Activated T-cell treated with anti-CD3 and anti-CD28 coated beads for 4 hours (primary cell): ENCODE measurements at places on chromosomes 11 and 22.

DNA sequence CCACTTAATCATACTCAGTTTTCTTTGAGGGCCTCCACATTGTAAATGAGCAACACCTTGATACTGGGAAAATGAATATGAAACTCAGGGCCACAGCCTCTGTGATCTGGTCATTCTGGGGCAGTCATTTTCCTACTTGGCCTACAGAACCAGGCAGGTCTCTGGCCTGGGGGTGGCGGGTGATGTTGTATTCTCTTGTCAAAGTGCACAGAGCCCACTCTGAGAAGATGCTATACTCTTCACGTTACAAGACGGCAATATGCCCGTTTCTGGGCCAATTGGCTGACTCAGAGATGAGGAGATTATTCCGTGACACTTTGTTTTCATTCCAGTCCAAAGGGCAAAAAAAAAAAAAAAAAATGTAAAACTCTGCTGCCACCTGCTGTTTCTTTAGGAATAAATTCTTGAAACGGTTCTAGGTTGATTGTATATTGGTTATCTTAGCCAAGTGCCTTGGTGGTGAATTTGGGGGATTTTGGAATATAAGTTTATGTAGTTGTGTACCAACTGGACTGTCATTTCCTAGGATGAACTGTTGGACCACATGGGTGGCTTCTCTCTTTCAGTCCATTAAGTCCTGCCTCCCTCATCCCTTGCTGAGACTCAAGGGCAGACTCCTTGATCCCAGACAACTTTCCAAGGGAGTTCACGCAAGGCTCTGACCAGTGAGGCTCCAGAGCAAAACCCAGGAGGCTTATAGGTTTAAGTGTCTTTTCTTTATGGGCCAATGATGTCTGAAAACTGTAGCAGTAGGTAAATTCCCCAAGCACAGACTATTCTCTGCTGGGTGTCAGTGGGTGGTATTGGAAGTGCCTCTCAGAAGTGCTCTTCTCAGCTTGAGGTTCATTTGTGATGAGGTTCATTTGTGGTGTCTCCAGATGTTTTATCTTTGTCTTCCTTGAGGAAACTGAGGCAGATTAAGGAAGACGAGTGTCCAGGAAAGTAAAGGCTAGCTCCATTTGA is 18.2 kb downstream of the ADM start:
- DNase-seq, result peak; percentile 58

GRCh38 chr11:79266396-79266795 is 174.4 kb downstream of the TENM4 start:
- DNase-seq, result no peak

GRCh38 chr11:92916299-92916698 is 53.2 kb upstream of the MTNR1B start:
- DNase-seq, result no peak

DNA sequence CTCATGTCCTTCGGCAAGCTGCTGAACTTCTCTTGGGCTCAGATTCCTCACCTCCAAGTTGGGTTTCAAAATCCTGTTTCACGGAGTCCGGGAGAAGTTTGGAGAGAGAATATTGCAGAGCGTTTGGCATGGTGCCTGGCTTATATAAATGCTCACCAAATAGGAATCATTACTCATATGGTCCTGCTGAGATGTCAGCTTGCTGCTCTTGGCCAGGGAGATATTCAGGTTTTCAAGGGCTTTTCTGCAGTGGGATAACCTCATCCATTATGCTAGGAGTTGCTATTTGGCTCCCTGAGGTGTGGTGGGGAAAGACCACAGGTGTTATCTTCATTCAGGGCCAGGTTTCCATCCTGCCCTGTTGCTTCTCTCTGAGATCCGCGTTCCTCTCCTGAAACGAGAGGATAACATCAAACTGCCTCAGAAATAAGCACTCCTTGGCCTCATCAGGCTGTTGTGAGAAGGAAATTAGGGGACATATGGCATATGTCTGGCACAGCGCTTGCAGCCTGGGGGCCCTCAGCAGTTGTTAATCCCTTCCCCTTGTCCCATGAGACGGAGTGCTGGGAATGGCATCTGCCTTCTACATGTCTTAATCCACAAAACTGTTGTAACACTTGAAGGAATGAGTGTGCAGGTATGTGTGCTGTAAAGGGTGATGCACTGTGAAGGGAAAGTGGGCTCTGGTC is 29.9 kb upstream of the ACER3 start:
- no peak for DNase-seq

- DNase-seq, result no peak
Observed at GRCh38 chr11:76119779-76120178, 86.5 kb downstream of the WNT11 start.

DNA sequence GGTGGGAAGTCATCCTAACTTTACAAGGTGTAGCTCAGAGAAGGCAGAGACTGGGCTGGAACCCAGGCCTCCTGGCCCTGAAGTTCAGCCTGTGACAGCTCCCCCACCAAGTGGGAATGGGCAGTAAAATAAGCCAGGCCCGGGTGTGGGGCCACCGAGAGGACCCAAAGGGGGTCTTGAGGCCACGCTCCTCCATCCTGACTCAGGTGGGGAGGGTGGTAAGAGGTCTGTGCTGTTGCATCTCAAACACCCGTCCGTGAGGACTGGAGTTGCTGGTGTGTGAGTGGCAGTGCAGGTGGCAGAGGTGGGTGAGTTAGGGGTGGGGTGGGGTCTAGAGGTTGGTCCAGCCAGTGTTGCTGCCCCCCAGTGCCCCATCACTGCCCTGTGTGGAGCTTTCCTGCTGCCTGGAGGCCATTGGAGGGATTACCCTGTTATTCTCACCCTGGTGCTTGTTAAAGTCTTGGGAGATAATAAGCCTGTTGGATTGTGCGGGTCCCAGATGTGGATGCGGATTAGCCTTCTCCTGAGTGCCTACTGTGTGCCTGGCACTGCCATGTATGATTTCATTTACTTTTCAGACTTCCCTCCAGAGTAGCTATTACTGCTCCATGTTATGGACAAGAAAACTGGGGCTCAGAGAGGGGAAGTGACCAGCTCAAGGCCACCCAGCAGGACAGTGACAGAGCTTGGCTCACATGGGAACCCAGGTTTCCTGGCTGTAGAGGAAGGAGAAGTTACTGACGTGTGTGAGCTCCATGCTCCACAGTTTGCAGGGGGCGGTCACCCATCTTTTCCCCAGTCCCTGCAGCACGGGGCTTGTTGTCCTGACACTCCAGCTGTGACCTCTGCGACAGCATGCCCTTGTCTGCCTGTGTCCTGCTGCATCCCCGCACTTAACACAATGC is 12.9 kb downstream of the SERPINH1 start:
- DNase-seq, result no peak

DNA sequence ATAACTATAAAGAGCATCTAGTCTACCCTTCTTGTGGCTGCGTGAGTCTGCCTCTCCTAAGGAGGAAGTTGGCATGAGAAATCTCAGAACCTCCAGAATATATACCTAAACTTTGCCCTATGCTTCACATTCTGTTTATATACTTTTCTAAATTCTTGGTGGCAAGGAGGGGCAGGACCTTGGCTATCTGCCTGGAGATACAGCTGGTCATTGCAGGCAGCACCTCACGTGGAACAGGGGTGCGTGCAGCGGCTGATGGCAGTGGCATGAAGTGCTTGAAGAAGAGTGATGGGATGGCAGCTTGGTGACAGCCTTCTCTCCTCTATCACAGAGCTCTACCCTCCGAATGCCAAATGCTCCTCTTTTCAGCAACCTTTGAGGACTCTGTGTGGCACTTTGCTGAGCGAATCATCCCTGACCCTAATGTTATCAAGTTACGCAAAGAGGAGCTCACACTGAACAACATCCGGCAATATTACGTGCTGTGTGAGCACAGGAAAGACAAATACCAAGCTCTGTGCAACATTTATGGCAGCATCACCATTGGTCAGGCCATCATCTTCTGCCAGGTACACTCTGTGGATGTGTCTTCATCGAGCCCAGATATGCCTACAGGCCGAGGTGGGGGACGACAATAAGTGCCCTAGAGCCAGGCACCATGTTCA is 12.5 kb downstream of the DDX25 start:
- no peak for DNase-seq

DNA sequence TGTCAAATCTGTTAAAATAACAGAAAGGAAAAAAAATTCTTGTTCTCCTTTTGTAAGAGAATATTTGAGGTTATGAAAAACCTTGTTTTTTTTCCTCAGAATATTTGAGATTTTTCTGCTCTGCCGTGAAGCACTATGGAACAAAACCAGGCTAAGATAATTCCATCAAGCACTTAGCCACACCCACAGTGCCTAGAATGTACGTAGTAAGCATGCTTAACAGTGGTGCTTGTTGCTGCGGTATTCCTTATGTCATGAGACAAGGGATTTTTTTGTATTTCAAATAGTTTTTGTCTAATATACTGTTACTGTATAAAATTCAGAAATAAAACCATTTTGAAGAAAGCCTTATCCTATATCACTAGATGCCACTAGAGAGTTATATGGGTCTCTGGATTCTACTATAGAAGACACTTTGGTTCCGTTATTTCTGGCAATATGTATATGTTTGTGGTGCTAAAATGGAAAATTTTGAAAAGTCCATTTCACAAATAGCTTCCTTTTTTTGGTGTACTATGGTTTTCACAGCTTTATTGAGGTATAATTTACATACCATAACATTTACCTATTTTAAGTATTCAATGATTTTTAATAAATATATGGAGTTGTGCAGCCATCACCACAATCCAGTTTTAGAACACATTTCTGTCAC is 23.7 kb downstream of the PDHX start:
- DNase-seq, result no peak

- DNase-seq, result no peak
Observed at GRCh38 chr11:32566517-32566916, 17.1 kb upstream of the EIF3M start.

- no peak for DNase-seq
Observed at GRCh38 chr22:42772647-42773046, 52.0 kb upstream of the A4GALT start.

- DNase-seq, result no peak
Observed at GRCh38 chr11:131837562-131837961, 467.1 kb downstream of the NTM start.

GRCh38 chr22:28229566-28230485 is 310.8 kb upstream of the PITPNB start:
- no peak for DNase-seq

DNA sequence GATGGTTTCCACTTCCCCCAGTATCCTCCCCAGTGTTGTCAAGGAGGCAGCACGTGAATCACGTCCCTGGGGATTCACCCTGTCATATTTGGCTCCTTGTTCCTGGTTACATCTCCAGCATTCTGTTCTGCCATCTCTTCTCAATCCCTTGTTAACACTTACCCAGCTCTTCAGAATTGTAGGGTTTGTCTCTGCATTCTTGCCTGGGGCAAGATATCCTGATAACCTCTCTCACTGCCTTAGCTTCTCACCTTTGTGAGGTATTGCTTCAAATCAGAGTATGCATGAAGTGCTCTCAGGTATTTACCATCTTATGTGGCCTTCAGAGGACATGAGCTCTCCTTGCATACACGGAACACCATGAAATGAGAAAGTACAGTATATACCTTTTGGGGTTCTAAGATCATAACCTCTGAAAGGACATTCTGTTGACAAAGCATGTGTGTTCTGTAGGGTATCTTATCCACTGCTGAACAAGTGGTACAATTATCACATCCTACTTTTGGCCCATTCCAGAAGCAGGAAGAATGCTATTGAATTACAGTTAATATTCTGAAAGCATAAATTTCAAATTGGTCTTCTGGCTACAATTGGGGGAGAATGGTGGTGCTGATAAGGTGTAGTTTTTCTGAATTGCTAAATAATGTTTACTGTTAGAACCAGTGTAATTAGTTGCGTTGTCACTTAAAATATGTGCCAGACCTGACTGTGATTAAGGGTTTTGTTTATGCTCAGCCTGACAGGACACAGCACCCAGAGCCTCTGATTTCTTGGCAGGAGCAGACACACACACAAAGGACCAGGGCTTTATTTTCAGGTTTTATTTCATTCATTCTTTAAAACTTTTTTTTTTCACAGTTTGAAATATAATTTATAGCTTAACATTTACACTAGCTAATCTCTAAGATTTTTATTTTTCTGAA is 32.7 kb downstream of the VSTM5 start:
- no peak for DNase-seq

GRCh38 chr11:26904132-26904531 is 89.8 kb upstream of the FIBIN start:
- no peak for DNase-seq

DNA sequence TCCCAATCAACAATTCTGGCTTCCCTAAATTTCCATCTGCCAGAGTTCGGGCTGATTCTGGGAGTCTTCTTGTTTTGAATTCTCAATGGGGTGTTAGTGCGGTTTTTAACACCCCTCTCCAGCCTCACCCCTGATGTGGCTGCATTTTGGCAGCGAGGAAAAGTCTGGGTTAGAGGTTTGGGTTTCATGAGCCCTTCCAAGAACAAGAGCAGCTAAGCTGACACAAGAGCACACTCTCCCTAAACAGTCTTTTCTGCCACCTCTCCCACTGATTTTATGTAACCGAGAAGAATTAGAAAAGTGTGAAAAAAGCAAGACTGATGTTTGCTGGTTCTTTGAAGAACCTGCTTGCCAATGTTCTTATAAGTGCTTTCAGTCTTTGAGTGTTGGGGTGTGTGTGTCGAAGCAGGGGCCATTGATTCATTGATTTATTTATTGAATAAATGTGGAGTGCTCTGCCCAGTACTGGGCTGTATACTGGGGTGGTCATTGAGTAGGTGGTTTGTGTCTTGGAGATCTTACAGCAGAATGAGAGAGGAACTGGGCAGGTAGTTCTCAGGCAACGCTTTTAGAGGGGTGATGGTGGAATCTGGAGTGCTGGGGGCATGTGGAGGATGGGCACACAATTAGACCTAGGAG is 101.5 kb downstream of the TRAF6 start:
- no peak for DNase-seq

DNA sequence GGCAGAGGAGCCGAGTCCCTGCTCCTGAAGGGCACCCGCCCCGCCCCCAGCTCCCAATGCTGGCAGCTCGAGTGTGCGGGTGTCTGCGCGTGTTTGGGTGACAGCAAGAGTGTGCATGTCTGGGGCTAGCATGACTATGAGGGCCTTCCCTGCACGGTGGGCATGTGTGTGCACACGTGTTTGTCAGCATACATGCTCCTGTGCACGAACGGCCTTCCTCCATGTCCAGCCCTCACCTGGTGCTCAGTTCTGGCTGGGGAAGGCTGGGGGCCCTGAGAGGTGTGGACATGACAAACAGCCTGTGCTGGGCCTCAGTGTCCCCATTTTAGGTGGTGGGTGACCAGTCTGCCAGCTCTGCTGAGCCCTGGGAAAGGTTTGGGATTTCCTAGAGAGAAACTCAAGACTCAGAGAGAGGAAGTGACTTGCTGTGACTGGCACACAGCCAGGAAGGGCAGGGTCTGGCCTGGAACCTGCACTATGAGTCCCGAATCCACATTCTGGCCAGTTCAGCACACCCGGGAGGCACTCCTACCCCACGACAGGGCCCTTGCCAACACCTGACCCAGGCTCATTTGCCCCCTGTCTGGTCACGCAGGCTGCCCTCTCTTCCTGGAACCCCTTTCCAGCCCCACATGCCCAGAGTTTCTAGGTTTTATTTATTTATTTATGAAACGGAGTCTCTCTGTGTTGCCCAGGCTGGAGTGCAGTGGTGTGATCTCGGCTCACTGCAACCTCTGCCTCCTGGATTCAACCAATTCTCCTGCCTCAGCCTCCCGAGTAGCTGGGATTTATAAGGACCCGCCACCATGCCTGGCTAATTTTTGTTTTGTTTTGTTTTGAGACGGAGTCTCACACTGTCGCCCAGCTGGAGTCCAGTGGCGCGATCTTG is 3.3 kb upstream of the SHISA8 start:
- DNase-seq, result no peak
